ENCODE measurements at places on chromosomes 4 and X.

- DNase-seq, result no peak
These were observed 32.1 kb downstream of the TMEM131L start for GRCh38 chr4:153497988-153498967.

GRCh38 chr4:154954117-154954516 is 173.0 kb downstream of the RBM46 start:
- no peak for DNase-seq

DNA sequence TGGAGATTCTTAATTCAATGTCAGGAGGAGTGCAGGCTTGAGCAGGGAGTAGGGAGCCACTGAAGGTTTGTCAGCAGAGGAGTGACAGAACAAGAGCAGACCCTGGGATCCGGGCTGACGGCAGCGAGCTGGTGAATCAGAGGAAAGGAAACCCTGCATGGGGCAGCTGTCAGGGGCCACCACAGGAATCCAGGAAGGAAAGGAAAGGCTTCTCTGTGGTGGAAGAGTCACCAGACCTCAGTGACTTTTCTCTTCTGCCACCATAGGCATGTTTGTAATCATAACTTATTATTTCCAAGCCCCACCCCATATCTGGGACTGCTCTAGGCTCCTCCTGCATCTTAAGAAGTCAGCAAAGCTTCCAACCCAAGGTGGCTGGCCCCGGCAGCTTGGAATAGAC is 150.9 kb downstream of the BCOR start:
- no peak for DNase-seq

GRCh38 chr4:22202975-22203710 is 254.6 kb upstream of the KCNIP4 start:
- DNase-seq, result no peak

DNA sequence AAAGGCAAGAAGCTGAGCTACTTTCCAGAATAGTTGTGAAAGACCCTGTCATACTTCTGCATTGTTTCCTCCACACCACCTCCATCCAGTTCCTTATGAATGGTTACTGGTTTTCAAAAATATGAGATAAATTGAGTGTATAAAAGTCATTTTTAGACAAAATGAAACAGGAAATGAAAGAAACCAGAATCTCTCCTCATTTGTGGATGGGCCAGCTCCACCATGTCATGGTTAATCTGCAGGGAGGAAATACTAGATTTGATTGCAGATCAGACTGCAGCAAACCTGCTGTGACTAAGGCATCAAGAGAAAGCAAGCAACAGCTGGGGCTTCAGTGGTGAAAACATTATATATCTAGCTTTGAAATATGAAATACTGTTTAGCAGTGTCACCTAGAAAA is 23.8 kb downstream of the F9 start:
- no peak for DNase-seq

DNA sequence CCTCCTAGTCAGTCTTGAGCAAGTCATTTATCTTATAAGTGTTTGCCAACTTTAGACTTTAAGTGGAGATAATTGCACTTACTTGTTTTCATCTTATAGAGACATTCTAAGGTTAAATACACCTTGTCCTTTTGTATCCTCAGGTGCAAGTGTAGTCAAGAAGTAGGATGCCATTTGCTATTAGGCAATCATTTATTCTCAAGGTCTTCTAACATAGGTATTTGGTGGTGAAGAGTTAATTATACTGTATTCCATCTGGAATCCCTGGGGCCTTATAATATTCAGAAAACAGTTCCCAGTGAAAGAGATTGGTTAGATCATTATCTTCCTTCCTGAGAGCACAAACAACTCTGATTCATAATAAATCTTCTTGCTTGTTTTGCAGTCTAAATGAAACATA is 23.7 kb downstream of the SULT1E1 start:
- no peak for DNase-seq

DNA sequence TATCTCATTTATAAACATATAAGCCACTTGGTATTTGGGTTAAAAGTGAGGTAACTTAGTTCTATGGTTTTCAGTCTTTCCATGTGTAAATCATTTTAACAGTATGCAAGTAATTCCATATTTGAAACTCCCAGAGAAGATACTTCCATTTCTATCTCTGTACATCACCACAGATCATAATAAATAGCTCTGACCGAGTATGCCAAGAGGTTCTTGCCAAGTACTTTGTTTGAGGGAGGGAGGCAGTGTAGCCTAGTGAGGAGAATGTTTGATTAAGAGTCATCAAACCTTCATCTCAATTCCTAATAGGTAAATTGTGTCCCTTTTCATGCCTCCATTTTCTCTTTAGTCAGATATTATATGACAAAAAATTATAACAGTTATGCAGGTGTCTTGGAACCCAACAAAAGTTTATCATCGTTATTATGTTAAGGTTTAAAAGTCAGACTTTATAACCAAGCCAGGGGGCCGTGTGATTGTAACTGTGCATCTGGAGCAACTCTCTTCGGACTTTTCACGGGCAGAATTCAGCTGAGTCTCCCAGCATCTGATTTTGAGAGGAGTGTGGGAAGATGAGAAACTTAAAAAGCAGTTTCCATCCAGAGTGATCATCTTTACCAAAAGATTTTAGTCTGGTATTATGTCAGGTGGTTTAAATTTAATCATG is 123.8 kb downstream of the ANK2 start:
- no peak for DNase-seq

- DNase-seq, result no peak
These were observed 405.3 kb upstream of the EDA2R start for GRCh38 chrX:67044029-67044653.

Data from stimulated activated CD8-positive, alpha-beta memory T cell treated with anti-CD3 and anti-CD28 coated beads, Interleukin-2, amount 100 ng/mL, for 48 hours (primary cell).